ENCODE measurements at places on chromosomes 4 and X. TPM values are rescaled to one million over a fixed set of nuclear protein-coding genes. Genes with fewer than 3 reads are reported as not detected.

Gene CT45A1
- total RNA-seq = not detected

Gene FGFRL1
- 15.8 TPM for total RNA-seq

DNA sequence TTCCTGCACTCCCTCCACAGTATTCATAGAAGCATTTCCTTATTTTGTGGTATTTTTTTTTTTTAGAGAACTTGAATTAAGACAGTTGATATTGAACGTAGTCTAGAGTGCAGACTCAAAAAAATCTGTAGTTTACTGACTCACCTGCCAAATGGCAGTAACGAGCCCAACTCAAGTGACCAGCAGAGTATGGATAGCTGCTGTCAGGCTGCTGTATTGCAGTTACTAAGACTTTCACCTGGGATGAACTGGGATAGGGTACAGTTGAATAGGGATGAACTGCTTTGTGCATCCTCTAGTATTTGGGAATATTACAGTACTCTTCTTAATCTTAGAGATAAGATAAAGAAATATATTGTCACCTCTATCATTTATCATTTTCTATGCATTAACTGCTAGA is 7.0 kb upstream of the SLC7A11 start:
- no peaks in the 10 kb centered on the region for H3K36me3 ChIP-seq
- no peak for DNase-seq
- H3K4me1 ChIP-seq = no peaks in the 10 kb centered on the region

- H3K27me3 ChIP-seq = no peaks in the 10 kb centered on the region
- no peak overlapping the region for H3K27ac ChIP-seq
- no peak for DNase-seq
- no peaks in the 10 kb centered on the region for H3K4me1 ChIP-seq
- H3K4me3 ChIP-seq = no peak overlapping the region
- H3K36me3 ChIP-seq = no peaks in the 10 kb centered on the region
These were observed 63.8 kb downstream of the PRDM5 start for GRCh38 chr4:120858776-120859175.

Gene LRP2BP
- total RNA-seq = 2.9 TPM

DNA sequence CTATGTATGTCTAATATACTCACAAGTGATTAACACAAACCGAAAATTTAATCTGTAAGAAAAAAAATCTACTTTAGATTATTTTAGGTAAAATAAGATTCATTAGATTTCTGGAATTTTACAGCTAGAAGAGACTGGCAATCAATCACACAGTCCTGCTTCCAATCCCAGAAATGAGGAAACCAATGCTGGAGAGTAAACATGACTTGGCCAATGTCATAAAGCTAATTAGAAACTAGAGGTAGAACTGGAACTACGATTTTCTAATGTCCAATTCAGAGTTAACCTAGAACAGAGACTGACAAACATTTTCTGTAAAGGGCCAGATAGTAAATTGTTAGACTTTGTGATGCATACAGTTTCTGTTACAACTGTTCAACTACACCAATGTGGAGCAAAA is 123.6 kb downstream of the CORIN start:
- H3K36me3 ChIP-seq = no peaks in the 10 kb centered on the region
- H3K27ac ChIP-seq = no peak overlapping the region
- H3K4me1 ChIP-seq = no peaks in the 10 kb centered on the region
- H3K4me3 ChIP-seq = no peak overlapping the region

Gene UGT2A2
- total RNA-seq = not detected

Gene ZFP92
- total RNA-seq = 3.6 TPM

Gene BEND2
- 0.14 TPM for total RNA-seq

Gene LGI2
- total RNA-seq = 1.8 TPM

Gene NAP1L2
- 0.46 TPM for total RNA-seq

Gene GAGE13
- total RNA-seq = not detected

- H3K4me1 ChIP-seq = no peaks in the 10 kb centered on the region
- H3K27me3 ChIP-seq = no peaks in the 10 kb centered on the region
- DNase-seq = no peak
- no peak overlapping the region for H3K4me3 ChIP-seq
- no peaks in the 10 kb centered on the region for H3K36me3 ChIP-seq
These were observed 403.1 kb downstream of the DCAF12L2 start for GRCh38 chrX:125762954-125763353.

- no peaks in the 10 kb centered on the region for H3K36me3 ChIP-seq
- no peak for DNase-seq
- H3K4me3 ChIP-seq = no peak overlapping the region
- no peaks in the 10 kb centered on the region for H3K27me3 ChIP-seq
- no peak overlapping the region for H3K27ac ChIP-seq
- no peaks in the 10 kb centered on the region for H3K4me1 ChIP-seq
These were observed 83.8 kb upstream of the LCORL start for GRCh38 chr4:18105030-18106011.

GRCh38 chrX:81280148-81280547 is 78.2 kb downstream of the SH3BGRL start:
- peaks cover 3% of the 10 kb centered on the region for H3K36me3 ChIP-seq
- no peak for DNase-seq
- H3K4me3 ChIP-seq = no peak overlapping the region

GRCh38 chr4:42653626-42654560 is 3.0 kb downstream of the ATP8A1 start:
- DNase-seq = no peak
- H3K36me3 ChIP-seq = no peaks in the 10 kb centered on the region
- H3K4me3 ChIP-seq = no peak overlapping the region
- no peaks in the 10 kb centered on the region for H3K4me1 ChIP-seq

Gene AFAP1
- 34.1 TPM for total RNA-seq

DNA sequence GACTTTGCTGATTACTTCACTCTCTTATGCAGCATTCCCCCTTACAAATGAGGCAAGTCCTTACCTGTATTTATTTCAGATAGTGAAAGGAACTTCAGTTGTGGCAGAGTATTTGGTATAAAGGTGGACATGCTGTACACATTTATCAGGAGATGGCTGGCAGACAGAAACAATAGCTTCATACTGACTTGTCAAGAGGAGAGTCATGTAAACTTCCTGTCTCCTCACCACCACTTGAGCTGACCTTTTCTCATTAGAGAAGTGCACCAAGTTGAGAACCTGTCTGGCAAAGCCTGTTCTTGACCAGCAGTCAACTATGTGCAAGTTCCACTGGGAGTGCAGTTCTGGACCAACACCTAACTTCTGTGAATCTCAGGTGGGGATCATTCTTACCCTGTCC is 80.8 kb downstream of the LARP1B start:
- no peak overlapping the region for H3K4me3 ChIP-seq
- no peak for DNase-seq
- no peaks in the 10 kb centered on the region for H3K27me3 ChIP-seq
- no peak overlapping the region for H3K27ac ChIP-seq
- H3K36me3 ChIP-seq = peaks cover 3% of the 10 kb centered on the region

GRCh38 chr4:187687697-187688096 is 307.9 kb upstream of the ZFP42 start:
- no peaks in the 10 kb centered on the region for H3K4me1 ChIP-seq
- no peak overlapping the region for H3K4me3 ChIP-seq
- no peaks in the 10 kb centered on the region for H3K27me3 ChIP-seq
- H3K36me3 ChIP-seq = no peaks in the 10 kb centered on the region
- no peak overlapping the region for H3K27ac ChIP-seq

- H3K4me1 ChIP-seq = no peaks in the 10 kb centered on the region
- DNase-seq = no peak
- no peaks in the 10 kb centered on the region for H3K27me3 ChIP-seq
- H3K27ac ChIP-seq = no peak overlapping the region
These were observed 199.3 kb downstream of the BMPR1B start for GRCh38 chr4:94957030-94957429.

- no peaks in the 10 kb centered on the region for H3K27me3 ChIP-seq
- H3K4me1 ChIP-seq = no peaks in the 10 kb centered on the region
- DNase-seq = no peak
- no peak overlapping the region for H3K4me3 ChIP-seq
These were observed 16.2 kb downstream of the BOD1L1 start for GRCh38 chr4:13611283-13611842.

DNA sequence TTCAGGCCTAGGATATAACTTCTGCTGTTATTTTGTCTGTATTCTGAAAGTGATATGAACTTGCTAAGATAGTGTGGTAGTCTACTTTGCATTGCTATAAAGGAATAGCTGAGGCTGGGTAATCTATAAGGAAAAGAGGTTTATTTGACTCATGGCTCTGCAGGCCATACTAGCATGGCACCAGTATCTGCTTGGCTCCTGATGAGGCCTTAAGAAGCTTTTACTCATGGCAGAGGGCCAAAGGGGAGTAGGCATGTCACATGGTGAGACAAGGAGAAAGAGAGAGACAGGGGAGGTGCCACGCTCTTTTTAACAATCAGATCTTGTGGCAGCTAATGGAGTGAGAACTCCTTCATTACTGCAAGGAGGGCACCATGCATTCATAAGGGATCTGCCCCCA is 247.3 kb downstream of the GPAT3 start:
- no peaks in the 10 kb centered on the region for H3K4me1 ChIP-seq
- H3K27ac ChIP-seq = no peak overlapping the region
- no peak overlapping the region for H3K4me3 ChIP-seq
- no peaks in the 10 kb centered on the region for H3K27me3 ChIP-seq
- no peaks in the 10 kb centered on the region for H3K36me3 ChIP-seq
- no peak for DNase-seq

GRCh38 chrX:118943102-118943501 is 31.3 kb upstream of the LONRF3 start:
- H3K4me3 ChIP-seq = no peak overlapping the region
- H3K36me3 ChIP-seq = no peaks in the 10 kb centered on the region
- no peaks in the 10 kb centered on the region for H3K4me1 ChIP-seq
- H3K27ac ChIP-seq = no peak overlapping the region
- H3K27me3 ChIP-seq = no peaks in the 10 kb centered on the region
- DNase-seq = no peak

Gene EXOC1
- total RNA-seq = 63.6 TPM

GRCh38 chr4:113657586-113658233 is 103.8 kb downstream of the CAMK2D start:
- H3K27me3 ChIP-seq = no peaks in the 10 kb centered on the region
- H3K4me3 ChIP-seq = no peak overlapping the region
- no peak for DNase-seq
- no peak overlapping the region for H3K27ac ChIP-seq
- H3K36me3 ChIP-seq = no peaks in the 10 kb centered on the region

Gene CCNG2
- total RNA-seq = 26.3 TPM

DNA sequence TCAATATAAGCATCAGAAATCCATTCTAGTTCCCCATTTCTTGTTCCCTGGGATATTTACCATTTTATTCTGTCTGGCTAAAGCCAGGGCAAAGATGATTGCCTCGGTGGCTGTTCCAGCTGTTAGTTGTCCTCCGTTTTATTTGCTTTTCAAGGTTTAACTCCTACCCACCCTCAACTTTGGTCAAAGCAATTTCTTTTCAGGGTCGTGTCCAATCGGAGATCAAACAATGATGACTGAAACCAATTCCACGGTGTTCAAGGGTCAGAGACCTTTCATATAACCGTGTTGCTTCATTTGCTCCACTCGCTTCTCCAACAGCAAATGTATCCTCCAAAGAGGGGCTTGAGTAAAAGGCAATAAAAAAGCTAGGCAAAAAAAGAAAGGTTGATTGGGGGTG is 193.5 kb upstream of the FTHL17 start:
- H3K4me3 ChIP-seq = no peak overlapping the region
- H3K27ac ChIP-seq = no peak overlapping the region
- H3K4me1 ChIP-seq = no peaks in the 10 kb centered on the region
- no peak for DNase-seq

DNA sequence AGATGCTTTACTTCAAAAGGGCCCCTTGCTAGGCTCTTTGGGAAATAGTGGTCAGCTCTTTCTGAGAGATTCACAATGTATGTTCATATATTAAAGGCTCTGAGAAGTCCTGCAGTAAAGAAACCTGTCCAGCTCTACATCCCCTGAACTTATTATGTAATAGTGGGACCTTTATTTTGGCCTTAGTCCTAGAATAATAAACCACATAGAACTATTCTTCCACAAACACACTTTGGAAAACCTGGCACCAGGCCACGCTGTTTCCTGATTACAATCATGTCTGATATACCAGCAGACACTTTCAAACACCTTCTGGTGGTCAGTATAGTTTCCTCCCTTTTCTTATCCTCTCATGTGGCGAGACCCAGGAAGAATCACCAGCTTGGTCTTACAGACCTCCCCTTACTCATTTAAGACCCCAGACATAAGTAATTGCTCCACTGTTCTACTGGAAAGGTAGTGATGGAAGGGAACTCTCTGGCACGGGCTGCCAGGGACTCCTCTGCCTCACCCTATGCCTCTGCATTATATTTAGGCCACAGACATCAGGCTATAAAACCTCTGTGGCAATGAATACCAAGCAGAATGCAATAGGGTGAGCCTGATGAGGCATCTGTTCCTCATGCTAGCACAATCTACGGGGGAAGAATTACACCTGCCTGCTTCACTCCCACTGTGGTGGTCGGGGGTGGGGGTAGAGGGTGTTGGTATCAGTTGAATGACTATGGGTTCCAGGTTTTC is 5.7 kb upstream of the PPEF1 start:
- H3K27ac ChIP-seq = no peak overlapping the region
- H3K36me3 ChIP-seq = no peaks in the 10 kb centered on the region
- peaks cover 7% of the 10 kb centered on the region for H3K4me1 ChIP-seq
- no peak overlapping the region for H3K4me3 ChIP-seq
- H3K27me3 ChIP-seq = no peaks in the 10 kb centered on the region
- no peak for DNase-seq

Gene TNMD
- total RNA-seq = not detected

Gene CT45A3
- total RNA-seq = not detected

DNA sequence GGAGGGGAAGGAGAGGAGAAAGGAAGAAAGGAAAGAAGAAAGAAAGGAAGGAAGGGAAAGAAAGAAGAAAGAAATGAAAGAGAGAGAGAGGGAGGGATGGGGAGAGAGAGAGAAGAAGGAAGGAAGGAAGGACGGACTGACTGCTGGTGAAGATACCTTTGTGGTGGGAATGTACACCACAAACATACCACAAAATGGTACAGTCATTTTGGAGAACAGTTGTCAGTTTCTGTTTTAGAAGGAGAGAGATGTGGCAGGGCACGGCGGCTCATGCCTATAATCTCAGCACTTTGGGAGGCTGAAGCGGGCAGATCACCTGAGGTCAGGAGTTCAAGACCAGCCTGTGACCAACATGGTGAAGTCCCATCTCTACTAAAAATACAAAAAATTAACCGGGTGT is 40.0 kb upstream of the SHISA3 start:
- no peak overlapping the region for H3K27ac ChIP-seq
- no peak overlapping the region for H3K4me3 ChIP-seq
- no peak for DNase-seq
- H3K36me3 ChIP-seq = no peaks in the 10 kb centered on the region
- no peaks in the 10 kb centered on the region for H3K4me1 ChIP-seq

Gene SCML2
- 6.0 TPM for total RNA-seq

Gene ZNF732
- total RNA-seq = 3.5 TPM

Gene PAGE4
- total RNA-seq = not detected

Gene RPL10
- 3,133 TPM for total RNA-seq

Gene UCHL1
- total RNA-seq = 17.2 TPM

Data from lung (tissue), 17 donors.